ENCODE measurements at places on chromosomes 2 and 18.

DNA sequence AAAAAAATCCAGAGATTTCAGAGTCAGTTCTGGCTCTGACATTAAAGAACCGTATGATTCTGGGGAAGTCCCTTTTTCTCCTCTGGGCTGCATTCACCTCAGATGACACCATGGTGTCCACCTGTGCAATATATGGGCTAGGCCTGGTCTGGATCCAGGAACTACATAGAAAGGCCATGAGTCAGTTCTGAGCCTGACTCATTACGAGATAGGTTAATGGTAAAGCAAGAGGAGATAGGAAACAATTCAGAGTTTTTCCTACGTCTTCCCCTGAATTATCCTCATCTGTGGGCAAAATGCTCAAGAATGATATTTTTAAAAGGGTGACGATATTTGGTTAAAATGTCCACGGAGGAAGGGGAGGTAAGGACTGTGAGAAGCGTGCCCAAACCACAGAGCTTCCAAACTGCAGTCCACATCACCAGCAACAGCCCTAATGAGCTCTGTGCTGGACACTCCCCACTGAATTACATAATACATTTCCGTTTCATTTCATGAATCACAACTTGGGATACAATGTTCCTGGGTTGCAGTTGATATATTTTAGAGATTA, 180.1 kb upstream of the OSR1 start:
- peak; percentile 88 for DNase-seq

GRCh38 chr2:109020217-109020637, 31.2 kb upstream of the EDAR start:
- DNase-seq = peak; percentile 64

DNA sequence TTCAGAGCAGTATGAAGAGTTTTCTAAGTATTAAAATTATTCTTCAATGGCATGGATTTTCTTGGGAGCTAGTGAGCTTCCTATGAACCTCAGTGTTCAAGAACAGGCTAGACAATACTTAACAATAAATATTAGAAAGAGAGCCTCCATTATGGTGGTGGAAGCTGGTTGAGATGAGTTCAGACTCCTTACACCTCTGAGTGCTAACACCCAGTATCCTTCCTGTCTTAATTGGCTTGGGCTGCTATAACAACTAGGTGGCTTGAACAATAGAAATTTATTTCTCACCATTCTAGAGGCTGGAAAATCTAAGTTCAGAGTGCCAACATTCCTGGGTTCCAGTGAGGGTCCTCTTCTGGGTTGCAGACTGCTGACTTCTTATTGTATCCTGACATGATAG, 369.4 kb upstream of the HNRNPA3 start:
- DNase-seq = no peak

- DNase-seq = no peak
Measured at GRCh38 chr2:236592821-236593220, 23.2 kb downstream of the ACKR3 start.

GRCh38 chr2:101011152-101011551, 9.1 kb downstream of the RPL31 start:
- no peak for DNase-seq

DNA sequence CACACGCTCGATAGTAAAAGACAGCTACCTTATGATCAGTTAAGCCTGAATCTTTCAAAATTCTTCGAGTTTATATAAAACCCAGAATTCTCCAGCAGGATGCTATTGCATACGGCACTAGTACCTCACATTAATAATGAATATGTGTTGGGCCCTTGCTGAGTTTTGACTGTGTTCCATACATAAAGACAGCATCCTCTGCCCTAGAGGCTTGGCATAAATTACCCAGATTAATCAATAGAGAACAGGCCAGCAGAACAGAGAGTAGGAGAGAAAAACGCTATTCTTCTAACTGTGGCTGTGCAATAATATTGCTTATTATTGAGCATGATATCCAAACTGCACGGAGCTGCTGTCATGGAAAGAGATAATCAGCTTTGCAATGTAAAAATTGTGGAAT, 194.3 kb downstream of the SOX11 start:
- DNase-seq = no peak

DNA sequence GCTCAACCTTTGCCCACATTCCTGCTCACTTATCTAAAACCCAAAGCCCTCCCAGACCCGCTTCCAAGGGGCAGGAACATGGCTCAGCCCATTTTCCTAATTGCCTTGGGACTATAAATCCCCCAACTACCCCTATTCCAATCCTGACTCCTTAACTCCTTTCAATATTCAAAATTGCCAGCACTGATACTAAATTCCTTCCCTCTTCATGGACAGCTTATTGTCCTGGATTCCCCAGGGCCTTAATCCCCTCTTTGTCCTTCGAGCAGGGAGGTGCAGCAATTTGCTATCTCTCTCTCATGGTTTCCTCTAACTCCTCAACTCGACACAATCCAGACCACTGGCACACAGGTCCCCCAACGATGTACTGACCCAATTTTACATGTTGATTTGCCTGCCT, 99.1 kb downstream of the SLC25A12 start:
- no peak for DNase-seq

GRCh38 chr18:12883372-12883683, 709 bp downstream of the PTPN2 start:
- DNase-seq = peak; percentile 52

DNA sequence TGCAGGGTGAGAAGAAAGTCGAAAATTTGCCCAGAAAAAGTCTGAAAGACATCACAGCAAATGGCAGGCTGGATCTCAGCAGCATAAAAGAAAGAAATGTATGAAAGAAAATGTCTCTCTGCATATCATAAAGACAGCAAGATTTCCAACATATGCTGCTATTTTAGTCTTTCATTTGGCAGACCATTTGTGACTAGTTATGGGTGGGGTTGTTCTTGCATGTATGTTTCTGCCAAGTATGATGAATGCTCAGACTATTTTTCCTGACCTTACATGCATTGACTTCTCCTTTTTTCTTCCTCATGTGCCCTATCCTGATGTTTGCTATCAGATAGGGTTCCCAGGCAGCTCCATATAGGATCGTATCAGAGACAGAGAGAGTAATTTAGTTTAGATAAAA, 58.5 kb upstream of the PARD3B start:
- peak; percentile 32 for DNase-seq

DNA sequence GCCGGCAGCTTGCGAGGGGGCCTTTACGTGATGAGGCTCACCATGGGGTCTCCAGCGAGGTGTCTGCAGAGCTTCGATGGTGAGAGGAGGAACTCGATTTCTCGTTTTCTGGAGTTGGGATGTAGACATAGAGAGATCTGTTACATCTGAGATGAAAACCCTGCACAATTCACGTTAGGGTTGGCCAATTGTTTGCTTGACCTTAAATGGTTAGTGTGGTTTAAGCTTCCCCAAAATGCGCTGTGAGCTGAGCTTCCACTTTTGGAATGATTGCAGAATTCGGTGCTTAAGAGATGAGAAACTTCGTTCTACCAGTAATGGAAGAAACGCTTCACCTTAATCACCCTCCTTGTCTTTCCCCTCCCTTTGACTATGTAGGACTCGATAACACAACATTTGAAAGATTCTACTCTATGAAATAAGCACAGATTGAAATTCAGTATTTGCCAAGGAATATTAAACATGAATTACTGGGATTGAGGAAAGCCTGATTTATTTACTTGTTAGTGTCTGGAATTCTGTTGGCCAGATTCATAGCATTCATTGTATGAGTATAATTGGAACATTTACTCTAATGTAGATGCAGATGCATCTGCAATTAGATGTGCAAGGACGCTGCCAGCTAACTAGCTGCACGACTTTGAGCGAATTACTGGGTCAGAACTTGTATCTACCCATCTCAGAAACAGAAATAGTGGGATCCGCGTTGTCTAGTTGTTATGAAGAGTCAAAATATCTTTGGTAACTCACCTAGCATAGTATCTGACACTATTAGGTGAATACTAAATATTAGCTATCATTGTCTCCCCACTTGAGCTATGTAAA, 1.6 kb upstream of the KLF7 start:
- DNase-seq = peak; percentile 16

GRCh38 chr2:23530909-23531276, 145.9 kb downstream of the KLHL29 start:
- no peak for DNase-seq

- peak; percentile 60 for DNase-seq
Measured at GRCh38 chr2:231648579-231649174, 56.0 kb downstream of the TEX44 start.

GRCh38 chr2:138180692-138181386, 216.6 kb downstream of the HNMT start:
- DNase-seq = no peak

GRCh38 chr18:10919851-10920250, 229.5 kb downstream of the PIEZO2 start:
- no peak for DNase-seq

GRCh38 chr2:125259451-125259850, 1234.4 kb downstream of the CNTNAP5 start:
- DNase-seq = no peak

DNA sequence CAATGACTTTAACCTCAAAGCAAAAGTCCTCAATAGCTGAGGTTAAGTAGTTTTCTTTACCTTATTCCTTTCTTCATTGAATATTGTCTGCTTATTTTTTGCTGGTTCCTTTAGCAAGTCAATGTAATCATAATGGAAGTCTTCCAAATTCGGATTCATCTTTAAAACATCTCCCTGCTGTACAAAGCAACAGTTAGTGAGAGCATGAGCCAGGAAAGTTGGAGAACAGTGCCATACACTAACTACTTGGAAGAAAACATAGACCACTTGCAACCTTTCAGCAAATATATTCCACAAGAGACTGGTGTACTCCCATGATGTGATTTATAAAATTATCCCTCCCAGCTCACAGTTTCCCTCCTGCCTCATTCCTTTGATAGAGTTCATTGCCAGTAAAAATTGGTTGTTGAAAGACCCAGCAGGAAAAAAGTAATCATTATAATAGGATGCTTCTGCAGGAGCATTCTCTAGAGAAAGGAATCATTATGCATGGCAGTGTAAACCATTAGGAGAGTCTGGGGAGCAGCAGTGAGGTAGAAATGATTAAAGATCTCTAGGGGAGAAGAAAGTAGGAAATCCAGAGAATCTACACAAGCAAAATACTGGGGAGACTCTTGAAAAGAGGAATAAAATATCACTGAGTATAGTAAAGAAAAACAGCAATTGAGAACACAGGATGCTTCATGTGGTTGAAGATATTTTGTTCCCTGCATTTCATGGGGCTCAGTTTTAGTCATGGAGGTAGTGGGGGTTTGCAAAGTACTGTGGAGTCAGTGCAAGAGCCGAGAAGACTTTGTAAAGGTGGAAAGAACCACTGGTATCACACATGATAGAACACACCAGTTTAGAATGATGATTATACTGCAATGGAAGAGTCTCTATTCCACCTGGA, 38.6 kb upstream of the TTN start:
- peak; percentile 73 for DNase-seq

DNA sequence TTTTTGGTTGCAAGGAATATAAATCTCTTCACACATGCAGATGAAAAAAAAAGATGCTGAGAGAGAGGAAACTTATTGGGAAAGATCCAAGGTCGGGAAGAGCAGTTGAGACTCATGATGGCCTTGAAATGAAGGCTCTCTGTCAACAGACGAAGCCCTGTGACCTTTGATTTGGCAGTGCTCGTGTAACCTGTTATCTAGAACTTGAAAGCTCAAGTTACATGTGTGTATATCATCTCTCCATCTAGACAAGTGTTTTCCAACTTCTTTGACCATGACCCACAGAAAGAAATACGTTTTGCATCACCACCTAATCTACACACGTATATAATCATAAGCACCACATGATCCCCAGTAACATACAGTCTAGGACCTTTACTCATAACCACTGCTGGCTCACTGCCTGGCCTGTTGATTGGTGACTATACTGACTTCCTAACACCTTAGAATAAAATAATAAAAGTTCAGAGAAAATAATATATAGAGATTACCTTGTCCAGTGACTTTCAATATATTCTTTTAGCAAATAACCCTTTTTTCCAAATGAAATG, 319.0 kb upstream of the PKDCC start:
- no peak for DNase-seq

GRCh38 chr2:165055082-165055851, 99.9 kb upstream of the SLC38A11 start:
- DNase-seq = no peak

DNA sequence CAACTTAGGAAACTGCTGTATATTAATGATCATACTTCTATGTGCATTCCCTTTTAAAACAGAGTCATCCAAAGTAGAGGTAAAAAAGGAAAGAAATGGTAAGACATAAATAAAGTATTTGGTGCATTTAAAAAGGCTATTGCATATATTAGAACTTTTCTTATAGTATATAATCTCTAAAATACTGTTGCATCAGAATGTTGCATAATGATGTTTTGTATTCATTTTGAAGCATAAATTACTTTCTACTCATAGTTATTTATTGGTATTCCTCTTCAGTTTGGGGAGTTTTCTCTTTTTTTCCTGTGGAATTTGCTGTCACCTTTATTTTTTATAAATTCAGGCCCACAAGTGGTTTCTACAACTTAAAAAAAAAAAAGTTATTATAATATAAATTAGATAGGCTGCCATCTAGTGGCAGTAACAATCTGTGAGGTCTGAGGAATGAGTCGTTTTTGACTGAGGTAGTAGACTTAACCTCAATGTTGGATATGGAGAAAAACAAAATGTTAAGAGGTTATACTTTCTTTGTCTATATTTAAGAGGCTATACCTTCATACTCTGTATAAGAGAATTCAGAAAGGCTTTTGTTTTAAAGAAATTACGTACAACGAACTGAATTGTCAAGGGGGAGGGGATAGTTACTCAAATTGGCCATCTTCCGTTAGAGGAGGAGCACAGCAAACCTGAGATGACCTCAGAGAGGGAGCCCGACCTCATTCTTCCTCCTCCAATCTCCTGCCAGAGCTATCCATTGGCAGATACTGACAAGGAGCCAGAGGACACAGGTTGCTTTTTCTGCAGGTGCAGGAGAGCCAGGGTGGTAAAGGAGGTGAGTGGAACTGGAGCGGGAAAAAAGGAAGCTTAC, 23.8 kb downstream of the ANKAR start:
- peak; percentile 33 for DNase-seq

DNA sequence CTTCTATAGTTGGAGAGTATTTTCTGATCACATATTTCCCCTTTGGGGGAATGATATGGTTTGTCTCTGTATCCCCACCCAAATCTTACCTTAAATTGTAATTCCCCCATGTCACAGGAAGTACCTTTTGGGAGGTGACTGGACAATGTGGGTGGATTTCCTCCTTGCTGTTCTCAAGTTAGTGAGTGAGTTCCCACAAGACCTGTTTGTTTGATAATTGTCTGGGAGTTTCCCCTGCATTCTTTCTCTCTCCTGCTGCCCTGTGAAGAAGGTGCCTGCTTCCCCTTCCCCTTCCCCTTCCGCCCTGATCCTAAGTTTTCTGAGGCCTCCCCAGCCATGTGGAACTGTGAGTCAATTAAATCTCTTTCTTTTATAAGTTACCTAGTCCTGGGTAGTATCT, 222.7 kb upstream of the SLC39A10 start:
- no peak for DNase-seq

DNA sequence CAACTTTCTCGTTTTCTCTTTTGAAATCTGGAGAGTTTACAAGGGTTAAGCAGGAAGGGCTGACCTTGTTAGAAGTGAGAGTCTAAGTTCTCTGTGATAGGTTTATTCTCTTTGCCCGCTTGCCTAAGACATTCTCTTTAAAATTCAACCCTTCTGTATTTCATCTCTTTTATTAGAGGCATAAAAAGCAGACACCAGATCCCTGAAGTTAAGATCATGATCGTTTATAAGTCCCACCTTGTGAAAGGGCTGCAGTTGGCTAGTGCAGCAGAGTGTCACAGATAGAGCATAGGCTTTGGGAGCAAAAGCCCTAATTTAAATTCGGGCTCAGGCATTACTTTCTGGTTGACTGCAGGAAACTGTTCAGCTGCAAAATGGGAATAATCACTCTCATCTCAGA, 181.2 kb downstream of the EPHA4 start:
- DNase-seq = no peak

GRCh38 chr2:64404002-64404731, 49.8 kb upstream of the LGALSL start:
- peak; percentile 41 for DNase-seq

GRCh38 chr18:62655520-62656219, 59.7 kb upstream of the PHLPP1 start:
- DNase-seq = no peak

All from AG08395 (cell line).